ENCODE measurements at places on chromosomes 4 and X. TPM values are rescaled to one million over a fixed set of nuclear protein-coding genes. Genes with fewer than 3 reads are reported as not detected.

The MAB21L2 gene
- total RNA-seq: not detected

The NUDT6 gene
- total RNA-seq: 9.2 TPM

The TLR3 gene
- total RNA-seq: 0.41 TPM

The SLITRK4 gene
- not detected for total RNA-seq

Measured in T-helper 2 cell treated with Interferon-gamma antibody and Interleukin-4, amounts not matched to agents 100 ng/mL and 5 ng/mL, for 36 hours (primary cell).